ENCODE measurements at places on chromosomes 5 and 9. TPM values are rescaled to one million over a fixed set of nuclear protein-coding genes. Genes with fewer than 3 reads are reported as not detected.

The LOX gene
- total RNA-seq = 46.3 TPM

The AK8 gene
- total RNA-seq = 1.5 TPM

The RASGEF1C gene
- total RNA-seq = not detected

The PDE8B gene
- 37.5 TPM for total RNA-seq

The PCDHGA6 gene
- total RNA-seq = 3.1 TPM

The ST8SIA4 gene
- 17.5 TPM for total RNA-seq

The GTF3C4 gene
- 9.5 TPM for total RNA-seq

Data from mesenteric fat pad (tissue), 1 donor.